ENCODE measurements at places on chromosomes 1 and 21.

- no peak for DNase-seq
Measured at GRCh38 chr1:227749916-227750710, 14.9 kb downstream of the SNAP47 start.

- DNase-seq: no peak
Measured at GRCh38 chr1:198678301-198678836, 39.5 kb downstream of the PTPRC start.

- no peak for DNase-seq
Measured at GRCh38 chr1:221994274-221994698, 252.4 kb upstream of the DUSP10 start.

GRCh38 chr1:97898948-97899347, 21.9 kb downstream of the DPYD start:
- no peak for DNase-seq

GRCh38 chr1:197908716-197909220, 6.3 kb downstream of the C1orf53 start:
- DNase-seq: no peak

DNA sequence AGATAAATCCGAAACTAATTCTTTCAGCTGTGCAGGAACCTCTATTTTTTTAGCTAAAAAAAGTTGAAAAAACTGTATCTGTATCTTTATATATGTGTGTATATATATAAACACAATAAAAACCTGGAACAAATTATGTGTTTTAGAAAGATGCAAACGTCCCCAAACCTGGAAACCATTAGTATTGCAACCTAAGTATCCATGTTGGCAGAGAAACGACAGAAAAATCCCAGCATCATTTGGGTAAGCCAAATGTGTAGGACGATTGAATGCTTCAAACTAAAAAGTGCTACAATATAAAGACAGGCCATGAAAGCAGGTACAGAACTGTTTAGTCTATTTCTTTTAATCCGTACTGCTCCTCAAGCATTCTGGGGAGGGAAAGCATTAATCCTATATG, 87.9 kb downstream of the AHCTF1 start:
- no peak for DNase-seq

DNA sequence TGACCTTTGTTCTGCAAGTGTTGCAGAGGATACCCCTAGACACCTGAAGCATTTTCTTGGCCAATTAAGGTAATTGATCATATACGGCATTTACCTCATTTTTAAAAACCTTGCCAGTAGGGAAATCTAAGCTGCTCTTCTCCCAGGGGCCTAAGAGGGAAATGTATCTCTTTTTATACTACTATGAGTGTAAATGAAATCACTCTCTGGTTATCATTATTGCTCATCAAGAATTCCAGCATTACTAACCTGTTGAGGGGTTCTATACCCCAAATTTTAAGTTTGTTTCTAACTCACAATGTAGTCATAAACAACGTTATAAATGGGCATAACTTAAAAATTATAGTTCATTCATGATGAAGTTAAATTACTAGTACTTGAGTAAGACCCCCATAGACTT, 27.4 kb downstream of the TMED5 start:
- no peak for DNase-seq

GRCh38 chr1:42847111-42847595, 740 bp downstream of the ZNF691 start:
- no peak for DNase-seq

GRCh38 chr1:167083871-167084270, 6.3 kb downstream of the GPA33 start:
- DNase-seq: no peak

DNA sequence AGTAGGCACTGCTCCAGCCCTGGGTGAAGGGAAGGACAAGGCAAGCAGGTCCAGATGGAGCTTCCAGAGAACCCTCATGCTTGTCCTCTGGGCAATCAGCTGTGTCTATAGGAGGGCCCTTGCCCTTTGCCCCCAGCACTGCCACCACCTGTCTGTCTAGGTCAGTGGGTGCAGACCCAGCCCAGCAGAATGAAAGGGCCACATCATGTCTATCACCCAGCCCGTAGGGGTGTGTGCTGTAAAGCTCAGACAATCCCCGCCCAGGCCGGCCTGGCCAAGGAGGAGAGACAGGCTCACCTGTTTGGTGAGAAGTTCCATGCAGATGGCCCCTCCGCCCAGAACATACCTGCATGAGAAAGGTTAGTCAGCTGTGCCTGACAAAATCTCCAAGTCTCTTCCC, 7.0 kb downstream of the UBE2Q1 start:
- DNase-seq: no peak

- no peak for DNase-seq
Measured at GRCh38 chr1:29708381-29708780, 472.1 kb downstream of the PTPRU start.

DNA sequence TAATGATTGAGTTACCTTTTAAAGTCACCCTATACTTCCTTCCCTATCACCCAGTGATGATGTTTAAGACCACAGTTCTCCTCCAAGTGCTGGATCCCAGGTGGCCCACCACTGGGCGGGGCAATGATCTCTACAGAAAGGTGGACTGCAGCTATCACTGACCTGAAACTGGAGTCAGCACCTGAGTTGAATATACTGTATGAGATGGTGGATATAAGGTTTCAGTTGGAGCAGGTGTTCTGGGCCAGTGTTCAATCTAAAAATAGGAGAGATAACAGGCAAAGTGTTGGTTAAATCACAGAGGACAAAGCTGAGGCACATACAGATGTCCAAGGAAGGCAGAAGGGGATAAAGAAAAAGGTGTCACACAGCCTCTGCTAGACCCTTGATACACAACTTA, 96.6 kb downstream of the SIPA1L2 start:
- no peak for DNase-seq

DNA sequence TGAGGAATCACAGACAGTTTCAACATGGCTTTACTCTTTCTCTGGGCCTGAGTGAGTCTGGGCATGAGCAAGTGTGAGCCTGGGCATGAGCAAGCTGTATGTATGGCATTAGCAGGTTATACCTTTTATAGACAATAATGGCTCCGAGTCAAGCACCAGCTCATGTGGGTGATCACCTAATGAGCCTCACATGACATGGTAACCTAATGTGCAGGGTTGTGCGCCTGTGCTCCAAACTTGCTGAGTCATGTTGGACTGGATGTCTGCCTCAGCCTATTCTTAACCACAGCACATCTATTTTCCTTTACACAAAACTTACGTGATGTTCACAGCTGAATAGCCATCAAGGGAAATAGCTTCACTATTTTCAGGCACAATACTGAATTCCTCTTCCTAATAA, 236.2 kb upstream of the NRIP1 start:
- DNase-seq: no peak

- no peak for DNase-seq
Measured at GRCh38 chr1:217403026-217403720, 227.7 kb downstream of the GPATCH2 start.

- DNase-seq: no peak
Measured at GRCh38 chr1:104467590-104467989, 717.9 kb downstream of the AMY1C start.

DNA sequence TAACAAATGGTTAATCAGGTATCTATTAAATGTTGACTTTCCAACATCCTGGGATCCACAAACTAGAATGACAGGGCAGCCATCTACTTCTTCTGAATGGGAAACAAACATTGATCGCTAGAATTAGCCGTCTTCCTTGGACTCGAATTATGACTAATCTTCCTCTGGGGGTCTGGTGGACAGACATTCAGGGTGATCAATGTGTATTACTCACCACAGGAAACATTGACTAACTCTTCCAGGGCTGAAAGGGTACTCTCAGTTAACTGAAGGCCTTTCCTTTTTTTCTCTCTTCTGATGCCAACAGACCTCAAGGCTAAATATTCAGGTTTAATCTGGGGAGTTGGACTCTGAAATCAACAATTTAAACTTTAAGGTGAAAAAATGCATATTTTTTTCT, 9.5 kb downstream of the NOL9 start:
- no peak for DNase-seq

DNA sequence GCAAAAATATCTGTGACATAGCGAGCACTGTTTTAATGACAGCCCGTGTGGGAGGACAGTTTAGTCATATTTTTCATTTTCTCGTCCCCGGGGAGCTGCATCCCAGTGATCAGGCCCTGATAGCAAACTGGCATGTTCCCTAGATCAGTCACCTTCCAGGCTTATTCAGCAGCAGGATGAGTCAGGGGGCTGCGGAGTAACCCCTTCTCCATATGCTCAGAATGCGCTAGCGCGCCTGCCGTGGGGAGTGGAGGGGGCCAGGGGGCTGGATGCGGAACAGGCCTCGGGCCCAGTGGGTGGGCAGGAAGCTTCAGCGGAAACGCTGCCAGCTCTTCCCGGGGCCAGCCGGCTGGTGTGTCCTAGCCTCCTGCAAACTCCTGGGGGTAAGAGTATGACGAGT, 94.0 kb downstream of the KCND3 start:
- DNase-seq: no peak

DNA sequence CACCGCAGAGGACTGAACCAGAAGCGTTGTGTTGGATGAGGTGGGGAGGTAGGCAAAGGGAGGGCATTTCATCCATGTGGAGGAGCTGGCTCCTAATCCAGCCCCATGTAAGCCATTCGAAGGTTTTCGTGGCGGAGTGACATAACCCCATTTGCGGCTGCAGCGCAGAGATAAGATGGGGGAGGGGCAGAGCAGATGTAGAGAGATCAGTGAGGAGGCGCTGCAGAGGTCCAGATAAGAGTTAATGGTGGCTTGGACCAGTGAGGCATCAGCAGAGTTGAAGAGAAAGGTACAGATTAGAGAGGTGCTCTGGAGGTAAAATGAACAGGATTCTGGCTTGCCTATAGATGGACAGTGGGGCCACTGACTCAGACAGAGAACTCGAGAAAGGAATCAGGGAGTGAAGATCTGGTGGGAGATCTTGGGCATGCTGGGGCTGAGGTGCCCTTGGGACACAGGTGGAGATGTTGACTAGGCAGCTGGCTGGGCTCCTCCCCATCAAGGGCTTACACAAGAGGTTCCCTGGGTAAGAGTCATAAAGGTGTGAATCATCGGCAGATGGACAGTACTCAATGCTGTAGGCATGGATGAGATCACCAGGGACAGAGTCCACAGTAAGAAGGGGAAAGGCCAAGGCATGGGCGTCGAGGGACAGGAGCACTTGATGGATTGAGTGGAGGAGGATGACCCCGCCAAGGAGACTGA, 7.8 kb upstream of the PTPRF start:
- no peak for DNase-seq

DNA sequence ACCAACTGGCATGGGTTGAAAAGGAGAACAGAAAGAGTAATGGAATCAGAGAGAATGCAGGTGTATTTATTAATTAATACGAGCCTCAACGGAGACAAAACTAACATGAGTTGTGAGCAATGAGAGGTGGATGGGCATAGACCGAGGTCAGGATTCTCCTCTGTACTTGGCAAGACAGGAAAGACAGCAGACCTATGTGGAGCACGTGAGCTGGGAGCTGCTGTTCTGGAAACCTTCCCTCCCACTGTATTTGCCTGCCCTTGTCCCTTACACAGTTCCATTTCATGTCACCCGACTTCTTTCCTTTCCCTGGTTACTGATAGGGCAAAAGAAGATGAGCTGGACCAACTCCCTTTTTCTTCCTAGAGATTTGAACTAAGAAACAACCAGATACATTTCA, 110.9 kb downstream of the MRPS6 start:
- DNase-seq: no peak

- DNase-seq: no peak
Measured at GRCh38 chr1:91402023-91402422, 2.6 kb downstream of the HFM1 start.

DNA sequence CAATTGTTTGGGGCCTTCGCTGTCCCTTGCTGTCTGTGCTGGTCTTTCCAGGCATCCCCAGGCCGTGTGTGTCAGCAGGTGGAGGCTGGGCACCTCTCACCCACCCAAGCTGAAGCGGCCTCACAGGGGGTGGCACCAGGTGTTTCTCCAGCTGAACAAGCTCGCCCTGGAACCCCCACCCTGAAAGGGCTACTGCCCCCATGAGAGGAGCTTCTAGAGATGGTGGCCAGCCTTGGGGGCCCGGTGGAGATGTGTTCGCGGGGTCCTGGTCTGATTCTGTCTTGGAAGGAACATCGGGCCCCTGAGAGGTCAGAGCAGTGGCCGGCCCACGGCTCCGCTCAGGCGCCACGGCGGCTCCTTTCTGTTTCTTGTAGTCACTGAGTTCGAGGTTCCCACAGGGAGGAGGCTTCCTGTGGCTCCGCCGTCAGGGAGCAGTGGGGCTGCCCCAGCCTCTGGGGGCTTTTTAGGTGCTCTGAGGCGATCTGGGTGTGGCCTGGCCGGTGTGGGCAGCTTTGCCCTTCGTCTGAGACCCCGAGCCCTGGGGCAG, 46.9 kb downstream of the SKI start:
- DNase-seq: no peak

GRCh38 chr21:32467291-32467690, 54.8 kb downstream of the EVA1C start:
- no peak for DNase-seq

DNA sequence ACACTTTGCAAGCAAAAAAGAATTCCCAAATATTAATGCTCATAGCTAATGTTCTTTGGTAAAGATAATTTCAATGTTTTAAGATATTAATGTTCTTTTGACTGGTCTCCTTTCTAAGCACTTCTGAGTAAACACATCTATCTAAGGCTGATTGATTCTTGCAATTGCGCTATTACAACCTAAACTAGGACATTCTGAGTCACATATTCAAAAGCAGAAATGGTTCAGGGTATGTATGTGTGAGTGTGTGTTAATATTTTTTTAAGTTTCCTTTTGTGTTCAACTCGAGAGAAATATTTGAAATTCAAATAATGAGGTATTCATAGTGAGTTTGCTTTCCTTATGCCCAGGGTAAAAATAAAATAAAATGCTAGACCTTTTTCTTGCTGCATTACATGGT, 203.6 kb upstream of the GRIK3 start:
- no peak for DNase-seq

GRCh38 chr1:78651241-78651640, 1.6 kb downstream of the IFI44 start:
- no peak for DNase-seq

GRCh38 chr1:95012389-95012788, 60.4 kb downstream of the ALG14 start:
- no peak for DNase-seq

- DNase-seq: no peak
Measured at GRCh38 chr1:85134583-85135391, 66.0 kb downstream of the SYDE2 start.

DNA sequence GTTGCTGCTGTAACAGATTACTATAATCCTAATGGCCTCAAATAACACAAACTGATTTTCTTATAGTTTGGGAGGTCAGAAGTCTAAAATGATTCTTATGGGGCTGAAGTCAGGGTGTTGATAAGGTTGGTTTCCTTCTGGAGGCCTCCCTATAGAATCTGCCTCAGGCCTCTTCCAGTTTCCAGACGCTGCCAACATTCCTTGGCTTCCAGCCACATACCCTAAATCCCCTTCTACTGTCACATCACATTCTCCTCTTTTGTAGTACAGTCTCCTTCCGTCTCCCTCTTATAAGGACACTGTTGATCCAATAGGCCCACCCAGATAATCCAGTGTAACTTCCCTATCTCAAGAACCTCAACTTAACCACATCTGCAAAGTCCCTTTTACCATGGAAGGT, 145.3 kb upstream of the NCAM2 start:
- DNase-seq: no peak

- DNase-seq: no peak
Measured at GRCh38 chr1:5885471-5886139, 106.6 kb downstream of the NPHP4 start.

- DNase-seq: no peak
Measured at GRCh38 chr1:95440511-95440910, 206.5 kb downstream of the RWDD3 start.
